ENCODE measurements at places on chromosomes 7 and 10. TPM values are rescaled to one million over a fixed set of nuclear protein-coding genes. Genes with fewer than 3 reads are reported as not detected.

The ANKRD2 gene
- total RNA-seq = not detected

The C10orf67 gene
- not detected for total RNA-seq

DNA sequence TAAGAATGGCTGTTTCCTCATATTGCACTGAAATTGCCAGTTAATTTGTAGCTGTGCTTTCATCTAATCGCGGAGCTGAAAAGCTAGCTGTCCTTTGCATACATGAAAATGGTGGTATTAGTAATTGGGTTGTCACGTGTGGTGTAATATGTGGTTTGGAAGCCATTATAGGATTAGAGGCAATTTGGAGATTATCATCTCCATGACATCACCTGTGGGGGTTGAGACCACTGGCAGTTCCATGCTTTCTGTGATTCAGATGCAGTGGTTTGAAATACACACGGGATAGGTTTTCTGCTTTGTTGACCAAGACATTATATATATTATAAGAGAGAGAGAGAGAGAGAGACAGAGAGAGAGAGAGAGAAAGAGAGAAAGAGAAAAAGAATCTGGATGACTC, 180.8 kb downstream of the RAB11FIP2 start:
- no peaks in the 10 kb centered on the region for H3K36me3 ChIP-seq
- no peaks in the 10 kb centered on the region for H3K4me1 ChIP-seq
- H3K4me3 ChIP-seq = no peak overlapping the region
- no peaks in the 10 kb centered on the region for H3K27me3 ChIP-seq
- no peak overlapping the region for H3K27ac ChIP-seq
- DNase-seq = no peak

DNA sequence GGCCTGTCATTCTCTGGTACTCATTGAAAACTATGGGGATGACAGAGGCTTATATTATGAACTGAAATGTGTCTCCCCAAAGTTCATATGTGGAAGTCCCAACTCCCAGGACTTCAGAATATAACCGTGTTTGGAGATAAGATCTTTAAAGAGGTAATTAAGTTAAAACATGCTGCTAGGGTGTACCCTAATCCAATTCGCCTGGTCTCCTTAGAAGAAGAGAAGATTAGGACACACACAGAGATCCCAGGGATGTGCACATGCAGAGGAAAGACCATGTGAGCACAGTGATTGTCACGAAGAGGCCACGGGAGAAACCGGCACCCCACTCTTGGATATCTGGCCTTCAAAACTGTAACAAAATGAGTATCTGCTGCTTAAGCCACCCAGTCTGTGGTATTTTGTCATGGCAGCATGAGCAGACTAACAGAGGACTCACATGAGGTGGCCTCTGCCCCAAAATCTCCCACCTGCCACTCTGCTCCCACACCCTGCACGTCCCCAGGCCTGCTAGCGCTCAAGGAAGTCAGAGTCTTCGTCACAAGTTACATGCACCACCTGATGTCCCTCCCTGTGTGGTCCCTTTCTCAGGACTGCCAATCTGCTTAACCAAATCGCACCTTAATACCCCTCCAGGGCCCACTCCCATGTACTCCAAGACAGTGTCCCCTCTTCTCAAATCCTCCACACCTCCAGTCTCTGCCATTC, 26.8 kb downstream of the PLAC9 start:
- H3K27me3 ChIP-seq = no peaks in the 10 kb centered on the region
- H3K36me3 ChIP-seq = peaks cover 3% of the 10 kb centered on the region
- no peak for DNase-seq
- peak overlapping the region; percentile 52 for H3K27ac ChIP-seq

The TEX47 gene
- total RNA-seq = not detected

- no peak overlapping the region for H3K4me3 ChIP-seq
- no peaks in the 10 kb centered on the region for H3K4me1 ChIP-seq
- no peaks in the 10 kb centered on the region for H3K36me3 ChIP-seq
- DNase-seq = no peak
These were observed 198.5 kb upstream of the NEBL start for GRCh38 chr10:21095494-21096055.

The PODXL gene
- total RNA-seq = 16.8 TPM

DNA sequence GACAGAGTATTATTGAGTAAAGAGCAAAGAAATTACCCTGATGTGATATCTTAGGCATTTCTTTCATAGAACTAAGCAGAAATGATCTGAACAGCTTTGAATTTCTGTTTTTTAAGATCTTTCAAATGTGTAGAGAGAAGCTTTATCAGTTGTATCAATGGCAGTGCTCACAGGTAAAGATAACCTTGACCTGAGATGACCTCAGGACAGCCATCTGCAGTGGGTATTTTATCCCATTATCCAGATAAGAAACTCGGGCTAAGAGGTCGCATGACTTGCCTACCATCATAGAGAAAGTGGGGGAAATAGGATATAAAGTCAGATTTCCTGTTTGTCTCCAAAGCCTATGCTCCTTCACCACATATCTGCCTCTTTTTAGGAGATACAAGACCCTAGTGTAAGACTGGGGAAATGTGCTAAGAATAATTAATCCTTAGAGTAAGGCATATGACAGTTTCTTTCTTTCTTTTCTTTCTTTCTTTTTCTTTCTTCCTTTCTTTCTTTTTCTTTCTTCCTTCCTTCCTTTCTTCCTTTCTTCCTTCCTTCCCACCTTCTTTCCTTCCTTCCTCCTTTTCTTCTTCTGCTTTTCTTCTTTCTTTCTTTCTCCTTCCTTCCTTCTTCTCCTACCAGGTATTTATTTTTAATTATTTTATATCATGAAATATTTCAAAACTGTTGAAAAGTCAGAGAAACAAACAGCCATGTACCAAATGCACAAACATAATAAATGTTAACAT, 10.9 kb downstream of the PLA2G12B start:
- H3K4me3 ChIP-seq = no peak overlapping the region
- no peaks in the 10 kb centered on the region for H3K36me3 ChIP-seq
- H3K4me1 ChIP-seq = no peaks in the 10 kb centered on the region

GRCh38 chr7:143954544-143954943, at the start of gene OR2F1:
Gene OR2F1 (plus strand): TSS chr7:143954844. CDS start chr7:143959971, 5,127 bp downstream.
- no peak within 1 kb of the TSS for H3K4me3 ChIP-seq
- no peaks in the 10 kb centered on the region for H3K27me3 ChIP-seq
- no peaks in the 10 kb centered on the region for H3K4me1 ChIP-seq
- H3K27ac ChIP-seq = no peak within 1 kb of the TSS
- DNase-seq = no peak

DNA sequence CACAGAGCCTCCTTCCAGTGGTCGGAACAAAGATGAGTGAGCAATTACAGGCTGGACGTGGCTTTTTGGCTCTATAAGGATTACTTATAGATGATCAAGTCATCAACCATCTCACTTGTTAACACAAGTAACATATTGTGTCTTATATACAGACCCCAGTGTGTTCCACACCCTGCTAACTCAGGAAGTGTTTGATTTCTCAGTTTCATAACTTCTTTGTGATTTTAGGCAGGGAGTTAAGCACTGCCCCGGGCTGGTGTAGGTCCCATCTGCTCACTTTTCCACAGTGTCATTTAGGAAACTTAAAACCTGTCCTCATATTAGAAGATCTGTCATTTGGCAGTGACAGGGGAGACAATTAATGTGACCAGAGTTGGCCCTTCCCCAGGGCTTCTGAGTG, 6.2 kb downstream of the FOXI2 start:
- H3K4me3 ChIP-seq = no peak overlapping the region
- H3K27me3 ChIP-seq = no peaks in the 10 kb centered on the region
- no peak for DNase-seq
- no peaks in the 10 kb centered on the region for H3K4me1 ChIP-seq
- H3K36me3 ChIP-seq = no peaks in the 10 kb centered on the region

GRCh38 chr7:45033261-45033930, 33.4 kb downstream of the CCM2 start:
- peaks cover 12% of the 10 kb centered on the region for H3K4me1 ChIP-seq
- no peaks in the 10 kb centered on the region for H3K27me3 ChIP-seq
- no peak overlapping the region for H3K4me3 ChIP-seq
- no peak overlapping the region for H3K27ac ChIP-seq
- no peaks in the 10 kb centered on the region for H3K36me3 ChIP-seq
- no peak for DNase-seq

GRCh38 chr7:127833641-127834040, 181.6 kb downstream of the SND1 start:
- H3K4me1 ChIP-seq = no peaks in the 10 kb centered on the region
- H3K27ac ChIP-seq = no peak overlapping the region
- no peak for DNase-seq
- no peaks in the 10 kb centered on the region for H3K27me3 ChIP-seq
- no peak overlapping the region for H3K4me3 ChIP-seq
- no peaks in the 10 kb centered on the region for H3K36me3 ChIP-seq

- no peak overlapping the region for H3K27ac ChIP-seq
- no peaks in the 10 kb centered on the region for H3K27me3 ChIP-seq
- no peak overlapping the region for H3K4me3 ChIP-seq
- H3K36me3 ChIP-seq = no peaks in the 10 kb centered on the region
- H3K4me1 ChIP-seq = no peaks in the 10 kb centered on the region
These were observed 313.6 kb upstream of the CDC14C start for GRCh38 chr7:48610705-48611104.

DNA sequence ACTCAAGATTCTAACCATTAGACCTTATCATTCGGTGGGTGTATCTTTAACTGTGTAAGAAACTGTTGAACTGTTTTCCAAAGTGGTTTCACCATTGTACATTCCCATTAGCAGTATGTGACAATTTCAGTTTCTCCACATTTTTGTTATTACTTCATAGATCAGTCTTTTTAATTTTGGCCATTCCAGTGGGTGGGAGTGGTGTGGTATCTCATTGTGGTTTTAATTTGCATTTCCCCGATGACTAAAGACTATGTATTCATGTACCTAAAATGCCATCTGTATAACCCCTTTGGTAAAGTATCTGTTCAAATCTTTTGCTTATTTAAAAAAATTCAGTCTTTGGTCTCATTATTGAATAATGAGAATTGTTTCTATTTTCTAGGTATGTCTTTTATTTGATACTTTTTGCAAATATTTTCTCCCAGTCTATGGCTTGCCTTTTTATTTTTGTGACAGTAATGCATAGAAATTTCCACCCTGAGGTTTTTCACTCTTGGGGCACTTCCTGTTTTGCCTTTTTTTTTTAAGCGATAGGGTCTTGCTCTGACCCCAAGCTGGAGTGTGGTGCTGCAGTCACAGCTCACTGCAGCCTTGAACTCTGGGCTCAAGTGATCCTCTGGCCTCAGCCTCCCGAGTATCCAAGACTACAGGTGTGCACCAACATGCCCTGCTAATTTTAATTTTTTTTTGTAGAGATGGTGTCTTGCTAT, 141.1 kb upstream of the ITGB1 start:
- H3K4me1 ChIP-seq = no peaks in the 10 kb centered on the region
- H3K36me3 ChIP-seq = no peaks in the 10 kb centered on the region
- H3K27ac ChIP-seq = no peak overlapping the region
- H3K4me3 ChIP-seq = no peak overlapping the region
- H3K27me3 ChIP-seq = no peaks in the 10 kb centered on the region
- DNase-seq = no peak

GRCh38 chr7:108026647-108027046, 23.7 kb upstream of the LAMB1 start:
- H3K27ac ChIP-seq = no peak overlapping the region
- no peak overlapping the region for H3K4me3 ChIP-seq
- DNase-seq = no peak
- no peaks in the 10 kb centered on the region for H3K4me1 ChIP-seq

DNA sequence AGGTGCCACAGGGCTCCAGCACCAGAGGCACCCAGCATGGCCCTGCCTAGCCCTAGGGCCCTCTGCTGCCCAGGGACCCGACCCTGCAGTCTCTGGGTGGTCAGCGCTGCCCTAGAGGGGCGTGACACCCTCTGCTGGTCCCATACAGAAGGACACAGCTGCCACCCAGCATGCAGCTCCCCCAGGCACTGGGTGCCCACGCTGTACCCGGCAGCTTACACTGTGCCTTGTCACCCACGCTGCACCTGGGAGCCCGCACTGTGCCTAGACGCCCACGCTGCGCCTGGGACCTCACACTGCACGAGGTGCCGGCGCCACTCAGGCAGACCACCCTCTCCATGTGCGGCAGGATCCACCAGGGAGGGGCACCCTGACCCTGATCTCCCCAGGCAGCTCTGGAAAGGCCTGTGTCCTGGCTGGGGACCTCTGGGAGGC, 55.2 kb downstream of the PWWP2B start:
- no peak overlapping the region for H3K4me3 ChIP-seq
- H3K4me1 ChIP-seq = peaks cover 21% of the 10 kb centered on the region
- peak overlapping the region; percentile 82 for H3K27ac ChIP-seq
- DNase-seq = peak; percentile 53
- no peaks in the 10 kb centered on the region for H3K27me3 ChIP-seq

DNA sequence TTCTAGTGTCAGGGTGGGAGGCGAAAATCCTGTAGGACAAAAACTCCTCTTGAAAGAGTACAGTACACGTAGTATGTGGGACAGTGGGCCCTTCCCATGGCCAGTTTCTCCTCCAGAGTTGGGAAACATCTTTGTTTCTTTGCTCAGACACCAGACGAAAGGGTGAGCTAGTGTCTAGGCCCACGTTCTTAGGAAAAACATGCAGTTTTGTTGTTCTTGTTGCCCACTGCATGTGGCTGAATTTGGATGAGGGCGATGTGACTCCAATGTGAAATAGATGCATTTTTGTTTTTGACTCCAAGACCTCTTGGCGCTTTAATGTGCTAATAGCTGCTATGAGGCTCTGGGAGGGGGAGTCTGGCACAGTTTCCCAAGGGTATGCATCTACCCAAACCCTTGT, 100.8 kb downstream of the ATXN7L1 start:
- no peak for DNase-seq
- H3K4me3 ChIP-seq = no peak overlapping the region
- H3K27ac ChIP-seq = no peak overlapping the region
- H3K4me1 ChIP-seq = peaks cover 4% of the 10 kb centered on the region
- H3K36me3 ChIP-seq = no peaks in the 10 kb centered on the region
- H3K27me3 ChIP-seq = no peaks in the 10 kb centered on the region

The CPA4 gene
- total RNA-seq = not detected

The SLC25A28 gene
- total RNA-seq = 63.5 TPM

DNA sequence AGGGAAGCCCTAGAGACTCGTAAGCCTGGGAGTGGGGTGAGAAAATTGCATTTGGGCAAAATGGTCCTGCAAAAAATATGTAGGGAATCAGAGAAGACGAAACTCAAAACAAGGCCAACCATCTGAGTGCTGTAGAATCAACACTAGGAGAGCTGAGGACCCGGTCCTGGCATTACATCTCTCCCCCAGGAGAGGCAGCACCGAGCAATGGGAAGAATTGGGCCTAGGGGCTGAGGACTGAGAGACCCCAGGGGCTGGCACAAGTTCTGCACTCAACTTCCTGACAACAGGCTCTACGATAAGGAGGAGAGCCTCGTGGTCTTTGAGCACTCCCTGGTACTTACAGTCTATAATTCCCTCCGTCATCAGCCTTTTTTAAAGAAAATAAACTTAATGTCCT, 47.6 kb downstream of the BPGM start:
- no peaks in the 10 kb centered on the region for H3K36me3 ChIP-seq
- H3K27ac ChIP-seq = no peak overlapping the region
- no peaks in the 10 kb centered on the region for H3K4me1 ChIP-seq
- no peak overlapping the region for H3K4me3 ChIP-seq

- H3K4me3 ChIP-seq = no peak overlapping the region
- H3K36me3 ChIP-seq = no peaks in the 10 kb centered on the region
- H3K27ac ChIP-seq = no peak overlapping the region
- H3K27me3 ChIP-seq = no peaks in the 10 kb centered on the region
- no peaks in the 10 kb centered on the region for H3K4me1 ChIP-seq
These were observed 312.0 kb upstream of the ZMIZ1 start for GRCh38 chr10:78756604-78757343.

- H3K4me1 ChIP-seq = no peaks in the 10 kb centered on the region
- no peaks in the 10 kb centered on the region for H3K36me3 ChIP-seq
- no peaks in the 10 kb centered on the region for H3K27me3 ChIP-seq
- no peak for DNase-seq
- H3K4me3 ChIP-seq = no peak overlapping the region
These were observed 865.2 kb upstream of the GHITM start for GRCh38 chr10:83274088-83274487.

The HTRA1 gene
- 15.5 TPM for total RNA-seq

All from Peyer's patch (tissue), 4 donors.